ENCODE measurements at places on chromosomes 12 and 14.
A peak's percentile ranks its signal among the peaks of the same experiment; 100 is the strongest.

DNA sequence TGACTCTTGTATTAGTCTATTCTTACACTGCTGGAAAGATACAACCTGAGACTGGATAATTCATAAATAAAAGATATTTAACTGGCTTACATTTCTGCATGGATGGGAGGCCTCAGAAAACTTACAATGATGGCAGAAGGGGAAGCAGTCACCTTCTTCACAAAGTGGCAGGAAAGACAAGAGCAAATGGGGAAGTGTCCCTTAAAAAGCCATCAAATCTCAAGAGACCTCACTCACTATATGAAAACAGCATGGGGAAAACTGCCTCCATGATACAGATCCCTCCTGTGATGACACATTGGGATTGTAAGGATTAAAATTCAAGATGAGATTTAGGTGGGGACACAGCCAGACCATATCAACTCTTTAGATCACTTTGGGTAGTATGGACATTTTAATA is 83.7 kb downstream of the TMTC3 start:
- no peak for DNase-seq

DNA sequence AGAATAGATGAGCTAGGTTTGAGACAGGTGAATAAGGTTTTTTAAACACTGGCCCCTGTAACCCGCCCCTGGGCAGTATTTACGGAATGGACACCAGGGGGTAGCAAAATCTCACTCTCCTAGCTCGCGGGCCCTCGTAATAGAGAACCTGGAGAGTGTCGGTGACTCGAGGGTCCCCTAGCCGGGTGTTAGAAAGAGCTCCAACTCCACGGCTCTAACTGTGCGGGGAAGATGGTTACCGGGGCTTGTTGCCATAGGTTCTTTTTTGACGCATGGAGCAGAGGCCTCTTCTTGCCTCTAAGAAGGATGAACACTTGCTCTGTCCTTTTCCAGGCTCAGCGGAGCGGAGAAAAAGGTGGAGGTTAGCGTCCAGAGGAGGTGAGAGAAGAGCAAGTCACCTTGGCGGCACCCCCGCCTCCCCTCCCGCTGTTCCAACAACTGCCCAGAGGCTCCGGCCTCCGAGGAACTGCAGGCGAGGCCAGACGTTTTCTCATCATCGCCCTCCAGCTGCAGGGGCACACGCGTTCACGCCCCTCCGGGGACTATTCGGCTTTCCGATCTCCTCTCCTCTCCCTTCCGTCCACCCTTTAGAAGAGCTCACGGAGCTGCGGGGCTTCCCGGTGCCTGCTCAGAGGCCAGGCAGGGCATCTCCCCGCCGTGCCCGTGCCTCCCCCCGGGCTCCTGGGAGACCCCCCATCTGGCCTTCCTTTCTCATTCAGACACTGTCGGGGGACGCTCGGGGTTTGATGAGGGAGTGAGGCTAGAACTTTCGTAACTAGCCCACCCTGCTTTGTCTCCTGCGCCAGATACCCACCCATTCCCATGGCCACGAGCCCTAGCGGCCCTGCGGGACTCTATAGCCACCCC is 1.4 kb upstream of the ARHGEF40 start:
- no peak for DNase-seq

GRCh38 chr14:61238611-61239245 is 42.4 kb downstream of the TMEM30B start:
- no peak for DNase-seq

- DNase-seq: no peak
Measured at GRCh38 chr14:95304342-95304741, 15.4 kb downstream of the CLMN start.

DNA sequence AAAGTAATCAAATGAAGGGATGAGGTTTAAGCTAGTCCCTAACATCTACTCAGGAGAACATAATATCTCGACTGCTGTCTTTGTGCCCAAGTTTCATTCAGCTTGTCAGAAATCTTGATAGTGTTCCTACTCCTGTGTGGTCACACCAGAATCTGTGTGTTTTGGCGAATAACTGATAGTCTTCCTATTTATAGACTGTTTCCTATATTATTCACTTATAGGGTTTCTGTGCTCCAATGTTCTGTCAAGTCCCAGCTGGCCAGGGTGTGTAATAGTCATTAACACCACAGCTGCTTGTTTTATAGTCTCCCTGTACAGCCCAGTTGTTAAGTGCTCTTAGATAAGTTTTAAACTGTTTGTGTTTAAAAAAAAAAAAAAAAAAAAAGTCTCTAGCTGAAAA is 45.9 kb downstream of the GPR135 start:
- DNase-seq: no peak

- no peak for DNase-seq
Measured at GRCh38 chr12:93378998-93379325, 1.2 kb downstream of the NUDT4 start.

DNA sequence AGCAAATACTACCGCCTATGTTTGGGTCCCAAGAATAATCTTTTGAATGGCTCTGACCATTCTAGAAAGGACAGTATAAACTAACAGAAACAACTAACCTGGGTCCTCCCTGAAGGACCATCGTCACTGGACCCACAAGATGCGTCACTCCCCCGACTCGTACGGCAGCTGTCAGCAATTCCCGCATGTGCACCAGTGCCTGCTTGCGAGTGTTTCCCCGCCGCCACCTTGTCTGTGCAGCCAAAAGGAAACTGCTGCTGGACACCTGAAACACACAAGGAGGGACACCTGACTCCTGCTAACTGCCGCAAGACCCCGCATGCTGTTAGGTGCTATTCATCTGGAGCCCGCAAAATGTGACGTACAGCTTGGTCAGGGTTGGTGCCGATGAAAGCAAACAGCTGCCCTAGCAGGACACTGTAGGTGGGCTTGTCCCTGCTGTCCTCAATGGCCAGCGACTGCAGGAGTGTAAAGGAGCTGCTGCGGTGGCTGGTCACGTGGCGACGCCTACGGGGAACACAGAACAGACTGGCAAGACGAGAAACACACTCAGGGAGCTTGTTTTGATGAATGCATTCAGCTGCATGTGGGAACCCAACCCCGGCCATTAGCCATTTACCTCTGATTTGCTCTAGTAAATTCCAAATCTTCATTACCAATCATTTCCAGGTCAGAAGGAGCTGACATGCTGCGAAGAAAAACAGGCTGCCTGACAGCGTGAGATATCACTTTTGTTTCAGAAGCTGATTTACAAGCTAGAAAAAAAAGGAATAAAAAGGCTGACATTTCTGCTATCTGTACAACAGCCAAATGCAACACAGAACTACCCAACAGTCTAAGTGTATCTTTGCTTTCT is 118.1 kb downstream of the TRAFD1 start:
- no peak for DNase-seq

GRCh38 chr14:49506650-49507049 is 79.5 kb downstream of the RPS29 start:
- no peak for DNase-seq

DNA sequence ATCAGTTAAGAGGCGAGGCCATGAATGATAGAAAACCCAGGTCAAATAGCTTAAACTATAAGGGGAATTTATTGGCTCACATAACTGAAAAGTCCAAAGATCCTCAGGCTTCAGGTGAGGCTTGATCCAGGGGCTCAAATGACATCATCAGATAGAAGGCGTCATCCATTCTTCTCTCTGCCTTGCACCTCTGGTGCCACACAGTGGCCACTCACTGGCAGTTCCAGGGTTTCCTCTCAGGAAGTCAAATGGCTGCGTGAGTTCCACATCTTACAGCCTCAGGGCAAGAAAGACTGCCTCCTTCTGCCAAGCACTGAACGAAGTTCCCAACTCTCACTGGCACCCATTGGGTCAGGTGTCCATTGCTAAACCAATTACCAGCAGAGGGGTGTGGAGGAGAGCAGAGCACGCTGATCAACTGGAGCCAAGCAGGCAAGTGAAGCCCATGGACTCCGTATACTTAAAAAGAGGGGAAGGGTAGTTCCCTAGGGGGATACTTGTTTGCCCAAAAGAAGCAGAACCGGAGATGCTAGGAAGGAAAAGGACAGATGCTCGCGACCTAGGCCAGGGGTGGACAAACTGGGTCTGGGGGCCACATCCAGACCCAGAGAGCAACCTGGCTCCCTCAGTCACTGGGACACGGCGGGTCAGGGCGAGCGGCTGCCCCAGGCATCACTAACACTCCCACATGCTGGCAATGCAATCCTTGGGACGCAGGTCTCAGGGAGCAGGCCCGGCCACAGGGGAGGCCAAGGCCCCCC is 69.3 kb downstream of the SERPINA3 start:
- no peak for DNase-seq

DNA sequence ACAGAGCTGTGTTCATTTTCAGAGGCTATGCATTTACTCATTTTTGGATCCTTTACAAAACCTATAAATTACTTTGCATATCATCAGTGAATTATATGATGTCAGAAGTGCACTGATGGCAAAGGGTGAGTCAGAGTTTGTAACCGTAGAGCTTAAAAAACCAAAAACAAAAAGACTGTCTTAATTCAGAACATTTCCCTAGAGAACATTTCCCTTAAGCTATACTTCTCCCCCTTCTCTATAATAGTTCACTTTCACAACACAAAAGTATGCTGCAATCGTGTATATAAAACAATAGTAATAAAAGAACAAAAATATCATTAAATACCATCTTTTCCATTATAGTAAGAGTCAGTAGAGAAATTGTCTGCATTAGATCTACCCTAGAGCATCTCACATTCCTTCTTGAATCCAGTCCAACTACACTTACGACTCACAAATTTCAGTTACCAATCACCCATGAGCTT is 934.9 kb downstream of the LRFN5 start:
- DNase-seq: no peak

DNA sequence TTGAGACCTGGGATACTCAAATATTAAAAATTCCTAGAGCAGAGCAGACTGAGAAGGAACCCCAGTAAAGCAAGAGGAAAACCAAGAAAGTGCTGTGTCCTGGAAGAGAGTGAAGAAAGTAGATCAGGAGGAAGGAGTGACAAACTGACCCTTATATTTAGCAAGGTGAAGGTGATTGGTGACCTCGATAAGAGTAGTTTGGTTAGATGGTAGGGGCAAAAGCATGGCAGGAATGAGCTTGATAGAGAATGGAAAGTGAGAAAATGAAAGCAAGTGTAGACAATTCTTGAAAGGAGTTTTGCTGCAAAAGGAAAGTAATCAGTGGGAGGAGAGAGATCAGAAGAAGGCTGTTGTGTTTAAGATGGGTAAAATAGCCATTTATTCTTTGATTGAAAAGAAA is 51.1 kb downstream of the RASSF8 start:
- no peak for DNase-seq

DNA sequence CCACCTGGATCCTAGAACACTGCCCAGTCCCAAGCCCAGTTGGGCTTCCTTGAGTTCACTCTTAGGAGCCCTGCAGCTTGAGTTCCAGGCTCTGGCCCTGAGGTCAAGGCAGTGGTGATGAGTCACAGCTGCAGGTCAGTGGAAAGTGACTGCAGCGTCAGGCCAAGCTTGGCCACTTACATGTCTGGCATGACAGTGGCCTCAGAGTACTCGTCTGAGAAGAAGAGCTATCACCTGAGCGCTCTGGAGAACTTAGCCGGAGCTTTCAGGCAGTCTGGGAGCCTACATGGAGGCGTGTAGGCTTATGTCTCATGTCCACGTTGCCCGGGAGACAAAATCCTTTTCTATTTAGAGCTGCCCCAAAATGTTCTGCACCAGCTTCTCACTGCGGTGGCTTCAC is 75.6 kb downstream of the ARL6IP4 start:
- no peak for DNase-seq

DNA sequence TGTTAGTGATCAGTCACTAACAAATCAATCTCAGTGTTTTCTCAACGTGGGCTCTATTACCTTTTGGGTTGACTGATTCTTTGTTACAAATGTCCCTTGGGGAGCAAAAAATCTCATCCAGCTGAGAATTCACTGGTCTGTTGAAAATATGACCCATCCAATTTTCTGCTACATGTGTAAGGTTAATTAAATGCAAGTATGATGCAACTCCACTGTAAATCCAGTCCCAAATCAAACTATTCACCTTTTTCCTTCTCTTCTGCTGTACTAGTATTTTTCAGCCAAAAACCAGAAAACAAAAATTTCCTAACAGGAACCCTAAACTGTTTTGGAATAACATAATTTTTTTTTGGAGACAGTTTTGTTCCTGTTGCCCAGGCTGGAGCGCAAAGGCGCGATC is 2.2 kb downstream of the ERH start:
- DNase-seq: no peak

- DNase-seq: no peak
Measured at GRCh38 chr12:109443794-109444193, 33.3 kb downstream of the KCTD10 start.

DNA sequence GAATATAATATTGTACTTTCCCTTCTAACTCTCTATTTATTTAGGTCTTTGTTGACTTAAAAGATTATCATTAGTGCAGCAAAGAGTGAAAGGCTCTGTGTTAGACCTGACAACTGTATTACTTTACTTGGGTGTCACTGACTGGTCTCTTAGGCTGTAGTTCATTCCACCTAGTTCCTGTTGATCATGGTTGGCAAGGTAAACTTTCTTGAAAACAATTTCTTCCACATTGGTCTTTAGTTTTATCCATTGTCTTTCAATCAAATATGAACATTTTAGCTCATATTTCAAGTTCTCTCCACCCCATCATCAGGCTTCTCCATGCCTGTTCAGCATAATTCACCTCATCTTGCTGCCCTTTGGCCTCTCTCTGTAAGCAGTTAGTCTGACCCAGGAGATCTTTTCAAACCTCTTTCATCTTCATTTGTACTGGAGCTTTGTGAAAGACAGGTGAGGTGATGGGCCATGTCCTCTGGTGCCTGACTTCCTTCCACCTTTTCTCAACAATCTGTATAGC is 32.1 kb upstream of the PPM1H start:
- DNase-seq: no peak

GRCh38 chr14:82047777-82048470 is 514.3 kb upstream of the SEL1L start:
- no peak for DNase-seq

GRCh38 chr14:36935976-36936678 is 236.3 kb downstream of the SLC25A21 start:
- no peak for DNase-seq

DNA sequence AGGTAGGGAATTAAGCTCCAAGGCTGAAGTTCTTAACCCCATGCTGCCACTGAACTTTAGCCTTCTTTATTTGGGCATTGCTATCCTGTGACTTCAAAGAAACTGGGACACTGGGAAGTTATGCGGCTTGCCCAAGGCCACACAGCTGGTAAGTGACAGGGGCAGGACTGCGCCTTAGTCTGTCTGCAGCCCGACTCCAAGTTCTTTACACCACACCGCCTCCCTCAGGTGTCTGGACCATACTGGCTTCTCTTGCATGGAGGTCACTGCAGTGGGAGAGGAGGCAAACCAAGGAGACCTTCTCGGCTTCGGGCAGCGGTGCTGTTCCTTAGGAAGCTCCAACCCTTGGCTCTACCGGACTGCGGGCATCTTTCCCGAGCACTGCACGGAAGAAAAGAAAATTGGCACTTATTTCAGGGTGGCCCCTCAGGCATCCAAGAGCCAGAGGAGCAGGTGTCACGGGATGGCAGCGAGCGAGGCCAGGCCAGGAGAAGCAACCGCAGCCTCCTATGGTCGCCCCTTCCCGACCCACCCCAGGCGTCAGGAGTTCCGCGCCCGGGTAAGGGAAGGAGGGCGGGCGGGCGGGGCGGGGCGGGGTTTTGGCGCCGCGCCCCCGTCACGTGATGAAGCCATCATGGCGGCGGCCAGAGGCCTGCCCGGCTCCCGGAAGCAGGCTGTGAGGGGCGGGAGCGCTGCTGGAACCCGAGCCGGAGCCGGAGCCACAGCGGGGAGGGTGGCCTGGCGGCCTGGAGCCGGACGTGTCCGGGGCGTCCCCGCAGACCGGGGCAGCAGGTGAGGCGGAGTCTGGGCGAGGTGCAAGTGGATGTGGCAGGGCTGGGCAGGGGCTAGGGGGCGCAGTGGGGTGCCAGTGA is 16.4 kb upstream of the ESPL1 start:
- peak; percentile 66 for DNase-seq

All from stimulated activated CD4-positive, alpha-beta T cell treated with anti-CD3 and anti-CD28 coated beads, Interleukin-2, amount 100 ng/mL, for 48 hours (primary cell).